ENCODE measurements at places on chromosomes 3 and 15.

DNA sequence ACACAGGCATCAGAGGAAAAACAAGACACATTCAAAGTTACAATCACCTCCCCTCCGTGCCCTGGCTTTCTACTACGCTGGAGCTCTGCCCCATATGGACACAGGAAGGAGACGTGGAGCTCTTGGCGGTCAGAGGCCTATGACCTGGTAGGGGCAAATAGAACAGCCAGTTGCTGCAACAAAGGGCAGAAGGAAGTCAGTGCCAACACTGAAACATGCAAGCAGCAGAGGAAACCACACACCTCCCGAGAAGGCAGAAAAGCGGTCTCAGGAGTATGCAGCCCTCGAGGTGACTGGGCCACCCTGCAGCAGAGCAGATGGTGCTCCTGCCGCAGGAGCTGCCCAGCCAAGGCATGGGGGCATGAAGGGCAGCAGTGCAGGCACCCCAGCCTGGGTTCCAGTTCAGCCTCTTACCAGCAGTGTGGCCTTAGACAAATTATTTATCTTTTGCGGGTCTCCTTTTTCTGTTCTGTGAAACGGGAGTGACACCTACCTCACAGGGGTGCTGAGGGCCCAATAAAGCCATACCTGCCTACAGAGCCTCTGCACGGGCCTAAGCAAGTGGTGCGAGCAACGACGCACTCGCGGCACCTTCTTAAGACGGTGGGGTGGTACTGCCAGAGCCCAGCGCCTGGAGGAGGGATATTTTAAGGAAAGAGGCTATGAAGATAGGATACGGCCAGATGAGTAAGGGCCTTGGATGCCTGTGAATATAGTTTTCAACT lies 8.6 kb downstream of the ZXDC start:
- no peak for DNase-seq

DNA sequence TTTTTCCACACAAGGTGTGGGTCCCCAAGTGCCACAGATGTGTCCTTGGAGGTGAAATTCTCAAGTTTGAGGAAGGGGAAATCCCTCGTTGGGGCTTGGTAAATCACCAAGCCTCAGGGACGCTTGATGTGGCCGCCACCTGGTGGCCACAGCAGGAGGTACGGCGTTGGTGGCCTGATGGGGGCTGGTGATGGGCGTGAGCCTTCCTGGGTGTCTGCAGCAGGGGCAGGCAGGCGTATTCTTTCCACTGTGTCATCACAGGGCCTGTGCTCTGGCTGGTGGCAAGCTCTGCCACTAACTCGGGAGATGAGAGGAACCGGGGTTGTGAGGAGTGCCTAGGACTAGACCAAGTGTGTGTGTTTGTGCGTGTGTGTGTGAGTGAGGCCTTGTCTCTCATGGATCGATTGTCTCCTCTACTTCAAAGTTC lies 4.2 kb downstream of the ACOX2 start:
- peak; percentile 65 for DNase-seq

DNA sequence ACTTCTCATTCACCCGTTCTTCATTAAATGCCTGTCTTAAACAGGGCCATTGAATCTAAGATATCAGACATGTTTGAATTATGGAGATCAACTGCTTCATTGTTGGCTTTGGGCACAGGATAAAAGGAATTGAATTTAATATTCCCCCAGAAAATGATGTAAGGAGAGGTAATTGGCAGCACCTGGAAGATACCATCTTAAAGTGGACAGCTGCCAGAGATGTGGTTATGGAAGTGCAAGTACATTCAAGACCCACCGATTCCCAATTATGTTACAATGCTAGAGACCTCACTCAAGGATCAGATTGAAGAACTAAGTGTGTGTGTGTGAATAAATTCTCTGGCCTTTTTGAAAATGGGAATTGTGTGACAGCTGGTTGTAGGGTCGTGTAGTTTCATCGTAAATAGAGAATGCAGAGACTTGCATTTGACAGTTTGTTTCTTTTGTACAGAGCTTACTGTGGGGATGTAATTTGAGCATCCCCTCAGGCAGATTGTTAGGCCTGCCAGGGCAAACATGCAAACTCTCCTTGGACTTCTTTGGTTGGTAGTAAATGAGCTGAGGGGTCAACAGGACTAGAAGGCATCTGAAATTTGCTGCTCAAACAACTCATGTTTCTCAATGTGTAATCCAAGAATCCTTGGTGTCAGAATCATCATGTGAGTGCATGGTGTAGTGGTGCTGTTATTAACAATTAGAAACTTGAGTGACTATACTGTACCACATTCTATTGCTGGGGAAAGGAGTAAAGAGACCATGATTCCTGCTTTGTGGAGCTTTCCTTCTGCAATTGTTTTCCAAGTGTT lies 359.2 kb upstream of the THRB start:
- no peak for DNase-seq

DNA sequence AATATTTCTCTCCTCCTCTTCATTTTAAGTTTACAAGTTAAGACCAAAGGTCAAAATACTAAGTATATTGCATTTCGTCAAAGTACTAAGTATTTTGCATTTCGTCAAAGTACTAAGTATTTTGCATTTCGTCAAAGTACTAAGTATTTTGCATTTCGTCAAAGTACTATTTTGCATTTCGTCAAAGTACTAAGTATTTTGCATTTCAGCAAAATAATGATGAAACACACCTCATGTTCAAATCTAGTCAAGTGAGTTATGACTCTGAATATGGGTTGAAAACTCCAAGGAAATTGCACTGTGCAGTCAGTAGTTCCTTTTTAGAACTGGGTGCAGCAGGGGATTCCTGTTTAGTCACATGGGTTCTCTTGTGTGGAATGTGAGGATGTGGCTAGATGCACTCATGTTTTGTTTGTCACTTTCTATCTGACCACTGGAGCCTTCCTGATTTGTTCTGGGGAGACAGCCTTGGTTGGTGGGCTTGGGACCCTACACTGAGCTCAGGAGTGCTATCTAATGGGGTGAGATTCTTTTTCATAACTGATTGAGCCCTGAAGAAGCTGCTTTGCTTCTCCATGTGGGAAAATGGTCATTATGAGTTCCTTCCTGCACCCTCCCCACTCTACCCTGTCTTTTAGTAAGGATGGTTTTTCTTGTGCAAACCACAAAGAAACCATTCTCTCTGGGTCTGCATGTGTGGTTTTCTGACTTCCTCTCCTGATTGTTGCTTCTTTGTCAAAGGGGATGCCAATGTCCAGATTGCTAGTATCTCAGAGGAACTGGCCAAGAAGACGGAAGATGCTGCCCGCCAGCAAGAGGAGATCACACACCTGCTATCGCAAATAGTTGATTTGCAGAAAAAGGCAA lies 73.4 kb downstream of the CCK start:
- no peak for DNase-seq
